Stimulated activated CD8-positive, alpha-beta memory T cell treated with anti-CD3 and anti-CD28 coated beads, Interleukin-12 subunit alpha, Interleukin-12 subunit beta, amount 100 ng/mL, for 1 hour (primary cell): ENCODE measurements at places on chromosomes 4 and X.

DNA sequence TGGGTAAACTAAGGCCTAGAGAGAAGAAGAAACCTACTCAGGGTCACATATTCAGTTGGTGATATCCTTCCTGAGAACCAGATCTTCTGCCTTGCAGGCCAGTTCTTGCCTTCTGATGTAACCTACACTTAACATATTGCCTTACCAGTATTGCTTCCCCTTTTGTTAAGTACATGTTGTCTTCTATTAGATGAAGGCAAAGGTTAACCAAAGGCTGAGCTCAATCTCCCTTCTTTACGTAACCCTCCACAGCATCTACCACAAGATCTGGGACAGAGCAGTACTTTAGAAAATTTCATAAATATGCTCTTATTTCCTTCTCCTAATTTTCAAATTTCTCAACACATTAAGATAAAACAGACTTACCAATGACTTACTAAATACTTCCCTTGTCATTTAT lies 474.4 kb downstream of the SH2D1A start:
- no peak for DNase-seq

DNA sequence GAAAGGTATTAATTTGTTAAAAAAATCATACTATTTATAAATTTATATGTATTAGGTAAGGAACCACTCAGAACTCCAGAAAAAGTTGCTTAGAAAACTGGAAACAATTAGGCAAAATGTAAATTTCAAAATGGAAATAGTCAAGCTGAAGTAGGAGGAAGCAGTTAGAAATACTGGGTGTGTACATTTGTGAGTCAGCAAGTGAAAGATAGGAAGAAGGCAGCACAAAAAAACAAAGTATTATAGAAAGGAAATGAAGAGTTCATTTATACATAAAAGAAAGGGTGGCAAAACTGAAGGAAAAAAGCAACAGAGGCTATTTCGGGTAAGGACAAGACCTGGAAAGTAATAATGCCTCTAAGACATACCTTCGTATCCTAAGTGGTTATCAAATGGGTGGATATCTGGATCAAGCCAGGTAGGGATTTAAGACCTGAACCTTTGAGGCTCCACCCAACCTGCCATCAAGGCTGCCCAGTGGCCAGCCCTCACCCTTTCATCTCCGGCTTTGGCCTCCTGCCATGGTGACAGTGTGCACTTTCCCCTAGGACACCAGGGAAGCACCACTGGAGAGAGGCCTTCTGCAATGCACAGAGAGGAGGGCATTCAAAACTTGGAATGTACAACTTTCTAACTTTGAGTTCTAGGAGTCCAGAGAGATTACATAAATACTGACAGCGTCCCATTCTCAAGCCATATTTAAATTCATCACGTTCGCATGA lies at the start of gene LRRC66:
LRRC66 (minus strand) TSS at position 428 of the 722 bp plus-strand sequence. CDS start 2,750 bp downstream, outside the sequence.
- DNase-seq = no peak

GRCh38 chrX:52349681-52350080 lies 19.1 kb upstream of the XAGE2 start:
- DNase-seq = no peak

DNA sequence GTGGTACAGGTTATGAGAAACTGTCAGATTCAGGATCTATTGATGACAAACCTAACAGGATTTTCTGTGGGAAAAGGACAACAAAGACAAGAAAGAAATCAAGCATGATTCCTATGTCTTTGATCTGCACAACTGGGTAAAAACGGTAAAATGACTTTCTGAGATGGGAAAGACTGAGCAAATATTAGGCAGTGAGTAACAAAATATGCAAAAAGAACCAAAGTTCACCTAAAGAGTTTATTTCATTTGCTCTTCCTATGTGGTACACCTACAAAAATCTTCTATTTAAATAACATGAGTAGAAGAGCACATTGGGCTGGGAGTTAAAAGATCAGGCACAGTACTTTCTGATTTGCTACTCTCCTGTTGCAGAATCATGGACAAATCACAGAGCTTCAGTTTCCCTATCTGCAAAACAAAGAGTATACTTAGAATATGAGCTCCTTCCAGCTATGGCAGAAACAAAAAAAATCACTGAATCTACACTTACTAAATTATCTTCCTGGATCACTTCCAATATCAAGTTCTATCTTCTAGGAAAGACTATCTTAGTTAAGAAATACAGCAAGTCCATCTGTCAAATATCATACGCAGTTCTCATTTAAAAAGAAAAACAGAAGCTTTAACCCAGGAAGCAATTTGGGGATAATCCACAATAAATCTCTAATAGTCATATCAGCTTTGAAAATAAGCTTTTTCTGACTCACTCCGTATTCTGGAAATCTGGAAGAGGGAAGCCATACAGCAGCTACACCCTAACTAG lies 37.4 kb downstream of the NFXL1 start:
- no peak for DNase-seq

DNA sequence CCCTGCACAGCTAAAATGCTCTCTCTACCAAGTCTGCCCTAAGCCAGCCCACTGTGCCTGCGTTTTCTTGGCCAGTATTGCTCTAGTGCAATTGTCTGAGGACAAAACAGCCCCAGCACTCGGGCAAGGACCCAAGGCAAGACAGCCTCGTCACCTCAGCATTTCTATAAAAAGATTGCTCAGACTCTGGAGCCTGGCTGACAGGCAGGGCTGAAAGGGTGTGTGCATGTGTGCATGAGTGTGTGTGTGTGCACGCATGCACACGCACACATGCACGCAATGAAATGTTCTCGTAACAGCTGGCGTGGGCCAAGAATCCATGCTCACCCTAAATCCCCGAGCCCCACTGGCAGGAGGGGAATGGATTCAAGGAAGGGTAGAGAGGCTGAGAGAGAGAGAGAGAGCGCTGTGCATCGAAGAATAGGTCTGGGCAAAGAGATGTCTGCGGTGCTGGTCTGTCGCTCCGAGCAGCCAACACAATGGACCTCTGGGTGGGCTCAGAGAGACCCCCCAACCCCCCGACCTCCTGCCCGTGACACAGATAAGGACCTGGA lies 579.2 kb downstream of the BCOR start:
- no peak for DNase-seq

DNA sequence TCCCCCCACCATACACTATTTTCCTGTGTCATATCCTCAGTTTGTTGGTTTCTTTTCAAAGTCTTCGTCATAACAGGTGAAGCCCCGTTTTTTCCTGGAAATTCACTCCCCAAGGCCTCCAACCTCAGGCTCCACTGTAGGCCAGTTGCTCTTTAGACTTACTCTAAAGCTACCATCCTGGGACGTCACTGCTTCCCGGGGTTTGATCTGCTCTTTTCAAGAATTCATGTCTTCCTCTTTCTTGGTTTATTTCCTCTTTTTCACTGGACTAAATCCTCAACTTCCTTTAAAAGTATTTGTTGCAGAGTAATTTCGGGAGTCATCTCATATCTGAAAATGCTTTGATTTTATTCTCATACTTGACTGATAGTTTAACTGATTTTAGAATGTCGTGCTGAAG lies 6.5 kb upstream of the SERTM2 start:
- DNase-seq = no peak

- no peak for DNase-seq
Observed at GRCh38 chr4:118950929-118951570, 62.4 kb downstream of the SYNPO2 start.

DNA sequence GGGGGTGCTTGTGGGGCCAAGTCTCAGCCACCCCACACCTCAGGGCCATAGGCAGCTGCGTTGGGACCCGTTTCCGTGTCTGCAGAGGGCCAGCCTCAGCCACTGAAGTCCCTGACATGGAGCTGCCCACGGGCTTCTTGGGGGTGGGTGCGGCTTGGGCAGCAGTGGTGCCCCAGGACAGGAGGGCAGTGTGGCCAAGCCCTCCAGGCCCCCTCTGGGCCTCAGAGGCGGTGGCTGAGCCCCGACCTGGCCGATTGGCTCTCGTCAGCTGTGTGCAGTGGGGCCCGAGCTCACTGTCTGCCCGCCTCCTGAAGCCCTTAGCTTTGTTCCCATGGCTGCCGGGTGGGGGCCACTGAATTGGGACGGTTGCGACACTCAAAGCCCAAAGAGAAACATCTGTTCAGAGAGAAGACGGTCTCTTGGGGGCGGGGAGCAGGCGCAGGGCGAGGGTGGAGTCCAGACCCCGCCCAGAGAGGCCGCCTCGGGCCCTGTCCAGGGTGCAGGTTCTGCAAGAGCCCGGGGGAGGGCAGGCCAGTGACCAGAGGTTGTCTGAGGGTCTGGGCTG lies 9.1 kb downstream of the FGFR3 start:
- no peak for DNase-seq

DNA sequence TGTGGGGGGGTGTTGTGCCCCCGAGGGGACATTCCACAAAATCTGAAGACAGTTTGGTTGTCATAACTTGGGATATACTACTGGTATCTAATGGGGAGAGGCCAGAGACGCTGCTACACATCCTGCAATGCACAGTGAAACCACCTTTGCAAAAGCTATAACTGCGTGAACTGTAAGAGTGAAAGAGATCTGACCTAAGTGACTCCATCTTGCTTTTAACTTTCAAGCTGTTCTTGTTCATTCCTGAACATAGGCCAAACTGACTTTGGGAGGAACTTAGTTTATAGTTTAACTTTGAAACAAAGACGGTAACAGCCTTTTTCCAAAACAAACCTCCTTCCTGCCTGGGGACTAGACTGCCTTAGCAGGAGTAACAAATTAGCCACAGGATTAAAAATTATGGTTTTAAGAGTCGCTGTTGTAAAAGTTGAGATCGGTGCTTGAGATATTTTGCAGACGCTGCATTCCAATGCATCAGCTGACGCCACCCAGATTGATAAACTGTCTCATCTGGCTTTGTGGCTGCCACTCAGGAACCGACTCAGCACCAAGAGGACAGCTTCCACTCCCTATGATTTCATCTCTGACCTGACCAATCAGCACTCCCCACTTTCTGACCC lies 70.9 kb downstream of the ATXN3L start:
- DNase-seq = no peak

GRCh38 chrX:153347530-153347929 lies 13.6 kb downstream of the ZNF275 start:
- no peak for DNase-seq

GRCh38 chr4:154807042-154807630 lies 26.1 kb downstream of the RBM46 start:
- no peak for DNase-seq
